Natural killer cell treated with Interleukin-12 subunit alpha and Interleukin-12 subunit beta and Interleukin-15 and Interleukin-18, amount 100 ng/mL, for 72 hours (primary cell): ENCODE measurements at places on chromosomes 5 and 9. TPM values are rescaled to one million over a fixed set of nuclear protein-coding genes. Genes with fewer than 3 reads are reported as not detected.

DNA sequence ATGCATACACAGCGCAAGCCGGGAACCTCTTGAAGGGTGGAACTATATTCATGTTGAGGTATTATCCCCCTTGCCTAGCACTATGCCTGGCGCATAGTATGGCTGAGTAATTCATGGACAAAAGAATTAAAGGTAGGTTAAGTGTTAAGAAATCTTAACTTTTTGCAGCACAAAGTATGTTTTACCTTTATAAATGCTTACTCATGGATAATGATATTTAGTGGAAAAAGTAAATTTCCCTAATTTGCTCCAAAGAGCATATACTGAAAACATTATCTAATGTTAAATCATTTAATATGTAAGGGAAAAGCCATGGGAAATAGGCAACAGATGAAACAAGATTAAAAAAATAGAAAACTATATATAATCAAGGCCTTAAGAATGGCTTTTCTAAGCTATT lies 296.2 kb downstream of the PJA2 start:
- no peak overlapping the region for H3K4me3 ChIP-seq
- no peaks in the 10 kb centered on the region for H3K4me1 ChIP-seq

CWC27 gene
- total RNA-seq: 29.1 TPM

DNA sequence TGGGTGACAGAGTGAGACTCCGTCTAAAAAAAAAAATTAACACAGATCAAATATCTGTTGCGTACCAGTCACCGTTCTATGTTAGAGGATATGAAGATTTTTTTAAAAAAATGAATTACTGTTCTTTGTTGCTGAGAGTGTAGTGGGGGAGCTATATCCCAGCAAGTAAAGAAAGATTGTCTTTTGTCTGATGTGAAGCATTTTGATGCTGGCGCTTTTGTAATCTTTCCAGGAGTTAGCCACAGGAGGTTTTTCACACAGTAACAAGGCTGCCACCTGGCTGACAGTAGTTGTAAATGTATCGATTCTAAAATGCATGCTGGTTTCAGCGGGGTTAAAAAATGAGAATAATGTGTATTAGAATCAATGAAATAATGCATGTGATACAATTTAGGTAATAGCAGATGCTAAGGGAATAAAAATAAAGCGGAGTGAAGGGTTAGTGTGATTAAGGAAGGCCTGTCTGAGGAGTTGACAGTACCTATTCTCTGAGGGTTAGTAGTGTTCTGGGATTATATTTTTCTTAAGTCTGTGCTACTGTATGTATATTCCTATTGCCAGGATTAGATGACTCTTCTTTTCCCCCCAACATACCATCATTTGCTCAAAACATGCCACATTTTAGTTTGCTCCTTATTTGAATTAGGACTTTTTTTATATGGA lies 3.4 kb downstream of the LMNB1 start:
- peak overlapping the region; percentile 94 for H3K4me3 ChIP-seq
- peaks cover 22% of the 10 kb centered on the region for H3K4me1 ChIP-seq
- peaks cover 13% of the 10 kb centered on the region for H3K36me3 ChIP-seq
- DNase-seq: no peak
- H3K27me3 ChIP-seq: no peaks in the 10 kb centered on the region
- peak overlapping the region; percentile 97 for H3K27ac ChIP-seq

- no peaks in the 10 kb centered on the region for H3K36me3 ChIP-seq
- no peaks in the 10 kb centered on the region for H3K4me1 ChIP-seq
- peaks cover 6% of the 10 kb centered on the region for H3K27me3 ChIP-seq
- H3K27ac ChIP-seq: no peak overlapping the region
- H3K4me3 ChIP-seq: no peak overlapping the region
Measured at GRCh38 chr9:107548298-107549142, 59.0 kb upstream of the KLF4 start.

DNA sequence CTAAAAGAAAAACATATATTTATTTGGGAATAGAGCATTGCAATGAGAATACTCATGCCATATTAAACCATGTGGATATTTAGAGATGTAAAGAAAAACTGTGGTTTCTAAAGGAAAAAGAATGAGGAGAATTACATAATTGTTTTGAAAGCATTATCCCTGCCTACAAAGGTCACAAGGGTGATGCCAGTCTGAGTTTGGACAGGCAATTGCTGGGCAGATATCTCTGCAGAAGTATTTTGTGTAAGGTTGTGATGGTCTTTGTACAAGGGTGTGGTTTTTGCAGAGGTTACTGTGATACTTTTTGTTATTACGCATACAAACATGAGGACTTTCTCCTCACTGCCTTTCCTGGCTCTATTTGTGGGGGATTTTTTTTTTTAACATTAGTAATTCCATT lies 2022.9 kb upstream of the CDH6 start:
- no peaks in the 10 kb centered on the region for H3K4me1 ChIP-seq
- no peak overlapping the region for H3K4me3 ChIP-seq
- no peak for DNase-seq
- H3K36me3 ChIP-seq: peaks cover 17% of the 10 kb centered on the region
- no peaks in the 10 kb centered on the region for H3K27me3 ChIP-seq
- H3K27ac ChIP-seq: no peak overlapping the region

DNA sequence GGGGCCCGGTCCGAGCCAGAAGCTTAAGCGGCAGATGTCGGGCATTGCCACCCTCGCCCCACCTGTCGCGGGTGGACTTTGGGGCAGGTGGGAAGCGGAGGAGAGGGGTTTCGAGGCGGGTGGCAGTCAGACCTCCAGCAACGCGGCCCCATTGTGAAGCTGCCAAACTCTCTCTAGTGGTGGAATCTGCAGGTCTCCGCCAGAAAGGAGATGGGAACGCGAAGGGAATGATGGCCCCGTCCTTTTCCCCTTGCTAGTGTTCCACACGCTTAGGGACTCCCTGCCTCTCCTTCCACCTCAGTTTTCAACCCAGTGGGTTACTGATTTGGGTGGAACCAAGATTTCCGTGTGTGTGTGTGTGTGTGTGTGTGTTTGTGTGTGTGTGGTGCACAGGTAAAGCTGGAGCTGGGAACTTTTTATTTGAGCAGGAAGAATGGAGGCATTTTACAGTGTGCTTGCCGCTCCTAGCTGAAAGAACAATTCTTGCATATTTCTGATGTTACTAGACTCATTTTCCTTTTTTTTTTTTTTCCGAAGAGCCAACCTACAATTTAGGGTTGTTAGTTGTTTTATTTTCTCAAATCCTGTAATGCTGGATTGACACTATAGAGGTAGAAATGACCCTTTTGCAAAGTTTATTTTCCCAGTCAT lies 1.3 kb downstream of the MACIR start:
- DNase-seq: no peak
- no peaks in the 10 kb centered on the region for H3K27me3 ChIP-seq
- H3K36me3 ChIP-seq: no peaks in the 10 kb centered on the region
- peaks cover 12% of the 10 kb centered on the region for H3K4me1 ChIP-seq
- peak overlapping the region; percentile 63 for H3K27ac ChIP-seq

GDF9 gene
- total RNA-seq: 0.93 TPM

- peaks cover 27% of the 10 kb centered on the region for H3K4me1 ChIP-seq
- DNase-seq: peak; percentile 61
- no peaks in the 10 kb centered on the region for H3K27me3 ChIP-seq
- no peaks in the 10 kb centered on the region for H3K36me3 ChIP-seq
- H3K27ac ChIP-seq: peak overlapping the region; percentile 87
- peak overlapping the region; percentile 92 for H3K4me3 ChIP-seq
Measured at GRCh38 chr9:37466037-37466709, 923 bp upstream of the ZBTB5 start.

PHF19 gene
- total RNA-seq: 97.4 TPM

DNA sequence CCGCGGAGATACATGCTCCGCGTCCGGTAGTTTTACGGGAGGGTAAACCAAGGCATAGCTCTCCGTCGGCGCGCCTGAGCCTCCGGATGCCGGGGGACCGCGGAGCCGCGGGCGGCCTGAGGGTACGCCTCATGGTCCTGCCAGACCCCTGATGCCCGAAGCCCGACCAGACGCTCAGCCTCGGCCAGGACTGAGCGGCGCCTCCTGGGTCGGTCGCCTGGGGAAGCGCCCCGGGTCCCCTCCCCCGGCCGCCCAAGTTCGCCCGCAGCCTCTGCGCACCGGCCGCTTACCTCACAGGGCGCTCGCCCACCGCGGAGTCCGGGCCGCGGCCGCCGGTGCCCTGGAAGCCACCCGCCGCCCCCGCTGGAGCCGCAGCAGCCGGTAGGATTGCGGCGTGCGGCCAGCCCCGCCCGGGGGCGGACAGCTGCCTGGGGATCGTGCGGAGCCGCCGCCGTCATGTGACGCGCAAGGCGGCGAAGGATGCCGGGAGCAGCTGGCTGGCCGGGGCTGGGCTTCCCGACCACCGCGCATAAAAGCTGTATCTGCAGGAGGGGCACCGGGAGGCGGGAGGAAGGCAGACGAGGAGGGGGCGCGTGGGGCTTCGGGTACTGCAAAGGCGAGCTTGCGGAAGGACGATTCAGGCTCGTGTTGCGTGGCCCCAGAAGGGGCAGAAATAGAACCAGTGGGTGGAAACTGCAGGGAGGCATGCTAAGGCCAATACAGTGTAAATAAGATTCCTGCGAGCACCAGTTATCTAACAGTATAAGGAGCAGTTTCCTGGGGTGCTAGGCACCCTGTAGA lies at the start of gene FBXO10:
FBXO10 (minus strand) TSS at position 460 of the 801 bp plus-strand sequence. CDS start 34,612 bp downstream, outside the sequence.
- peaks cover 4% of the 10 kb centered on the region for H3K36me3 ChIP-seq
- H3K4me3 ChIP-seq: peak within 1 kb of the TSS; percentile 83
- peaks cover 20% of the 10 kb centered on the region for H3K4me1 ChIP-seq

MEIKIN gene
- not detected for total RNA-seq

DNA sequence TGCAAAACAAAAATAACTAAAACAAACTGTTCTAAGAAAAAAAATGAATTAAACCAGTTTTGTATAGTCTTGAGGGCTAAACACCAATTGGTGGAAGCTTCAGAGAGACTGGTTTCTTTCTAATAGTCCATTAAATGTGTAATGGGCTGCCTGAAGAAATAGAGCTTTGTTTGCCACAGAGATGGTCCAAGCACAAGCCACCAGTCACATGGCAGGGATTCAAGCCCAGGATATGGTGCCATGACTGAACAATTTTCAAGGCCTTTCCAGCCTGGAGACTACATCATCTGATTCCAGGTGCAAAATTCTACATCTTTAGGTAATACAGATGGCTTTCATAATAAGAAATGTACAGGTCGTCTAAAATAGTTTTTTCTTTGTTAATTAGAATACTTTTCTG lies 355.3 kb downstream of the NR2F1-AS1 start:
- no peak overlapping the region for H3K27ac ChIP-seq
- no peak for DNase-seq
- H3K4me1 ChIP-seq: no peaks in the 10 kb centered on the region
- H3K36me3 ChIP-seq: no peaks in the 10 kb centered on the region
- no peaks in the 10 kb centered on the region for H3K27me3 ChIP-seq
- H3K4me3 ChIP-seq: no peak overlapping the region

SMIM15 gene
- total RNA-seq: 74.9 TPM

CORO2A gene
- total RNA-seq: 0.95 TPM

PCDHGA8 gene
- 0.20 TPM for total RNA-seq

GRCh38 chr5:147989239-147989638 lies 74.5 kb upstream of the SPINK5 start:
- no peaks in the 10 kb centered on the region for H3K4me1 ChIP-seq
- H3K27me3 ChIP-seq: peaks cover 4% of the 10 kb centered on the region
- DNase-seq: no peak
- no peak overlapping the region for H3K27ac ChIP-seq

GRCh38 chr9:136085815-136086212 lies 9.3 kb downstream of the NACC2 start:
- no peaks in the 10 kb centered on the region for H3K36me3 ChIP-seq
- peaks cover 24% of the 10 kb centered on the region for H3K4me1 ChIP-seq
- no peak overlapping the region for H3K4me3 ChIP-seq
- H3K27me3 ChIP-seq: no peaks in the 10 kb centered on the region

ERAP2 gene
- total RNA-seq: 301 TPM

- peak overlapping the region; percentile 14 for H3K4me3 ChIP-seq
- H3K27me3 ChIP-seq: no peaks in the 10 kb centered on the region
- H3K36me3 ChIP-seq: peaks cover 17% of the 10 kb centered on the region
- peaks cover 32% of the 10 kb centered on the region for H3K4me1 ChIP-seq
- peak overlapping the region; percentile 22 for H3K27ac ChIP-seq
Measured at GRCh38 chr5:143142596-143143435, 260.7 kb downstream of the NR3C1 start.

DNA sequence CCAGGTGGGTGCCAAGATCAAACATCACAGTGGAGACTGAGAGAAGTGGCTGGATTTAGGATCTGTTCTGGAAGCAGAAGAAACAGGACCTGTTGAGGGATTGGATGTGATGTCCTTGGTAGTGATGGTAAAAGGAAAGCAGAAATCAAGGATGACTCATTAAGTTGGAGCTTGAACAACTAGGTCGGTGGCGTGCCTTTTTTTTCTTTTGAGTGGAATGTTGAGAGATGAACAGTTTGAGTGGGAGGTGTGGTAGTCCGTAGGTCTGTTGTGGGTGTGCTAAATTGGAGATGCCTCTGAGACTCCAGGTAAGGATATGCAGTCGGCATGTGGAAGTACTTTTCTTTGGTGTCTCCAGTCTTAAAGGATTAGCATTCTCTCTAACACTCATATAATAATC lies 92.1 kb upstream of the IL12B start:
- no peak overlapping the region for H3K27ac ChIP-seq
- H3K4me3 ChIP-seq: no peak overlapping the region
- H3K36me3 ChIP-seq: no peaks in the 10 kb centered on the region
- no peak for DNase-seq

MCTP1 gene
- 6.6 TPM for total RNA-seq

DNA sequence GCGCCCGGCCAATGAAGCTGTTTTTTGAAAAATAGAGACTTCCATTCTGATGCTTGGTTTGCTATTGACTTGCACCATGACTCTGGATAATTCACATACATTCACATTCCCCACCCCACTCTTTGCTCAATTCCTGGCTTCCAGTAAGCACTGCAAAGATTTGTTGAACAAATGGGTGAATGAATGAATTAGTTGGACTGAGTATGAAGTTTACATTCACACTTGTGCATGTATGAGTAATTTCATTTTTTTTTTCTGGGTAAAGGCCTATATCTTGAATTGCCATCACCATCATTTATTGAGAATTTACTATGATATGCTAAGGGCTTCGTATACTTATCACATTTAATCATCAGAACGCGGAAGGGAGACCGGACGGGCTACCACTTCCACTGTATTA lies 13.8 kb upstream of the CCDC69 start:
- H3K4me1 ChIP-seq: peaks cover 18% of the 10 kb centered on the region
- no peak for DNase-seq
- no peak overlapping the region for H3K27ac ChIP-seq
- H3K4me3 ChIP-seq: no peak overlapping the region
- no peaks in the 10 kb centered on the region for H3K36me3 ChIP-seq

DNA sequence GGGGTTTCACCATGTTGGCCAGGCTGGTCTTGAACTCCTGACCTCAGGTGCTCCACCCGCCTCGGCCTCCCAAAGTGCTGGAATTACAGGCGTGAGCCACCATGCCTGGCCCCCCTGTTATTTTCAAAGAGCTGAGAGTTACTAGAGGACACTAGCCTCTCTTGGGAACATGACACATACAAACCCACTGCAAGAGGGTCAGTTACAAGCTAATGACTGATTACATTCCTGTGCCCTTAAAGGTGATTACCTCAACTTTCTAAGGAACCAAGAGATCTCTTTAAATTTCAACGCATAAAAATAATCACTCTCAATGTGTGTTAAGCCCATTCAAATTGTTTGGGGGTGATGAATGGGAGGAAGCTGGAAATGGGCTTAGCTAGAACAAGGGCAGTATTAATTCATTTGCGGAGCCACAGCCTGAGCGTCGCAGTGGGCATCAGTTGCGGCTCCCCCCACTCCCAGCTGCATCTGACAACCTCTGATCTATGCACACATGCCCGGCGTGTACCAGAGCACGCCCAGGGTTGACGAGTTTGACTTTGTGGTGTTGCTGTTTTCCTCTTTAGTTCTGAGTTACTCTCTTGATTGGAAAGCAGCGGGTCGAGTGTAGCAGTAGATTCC lies 146.9 kb downstream of the GOLPH3 start:
- peaks cover 10% of the 10 kb centered on the region for H3K27me3 ChIP-seq
- DNase-seq: no peak
- H3K27ac ChIP-seq: no peak overlapping the region
- no peak overlapping the region for H3K4me3 ChIP-seq
- no peaks in the 10 kb centered on the region for H3K4me1 ChIP-seq
